Stimulated activated CD4-positive, alpha-beta T cell treated with anti-CD3 and anti-CD28 coated beads, Interleukin-12 subunit alpha, Interleukin-12 subunit beta, amount 100 ng/mL, for 24 hours (primary cell): ENCODE measurements at places on chromosomes 12 and 14.
A peak's percentile ranks its signal among the peaks of the same experiment; 100 is the strongest.

- no peak for DNase-seq
Observed at GRCh38 chr14:77110286-77110685, 12.2 kb downstream of the CIPC start.

GRCh38 chr14:61444215-61444768 is 122.9 kb downstream of the PRKCH start:
- peak; percentile 56 for DNase-seq

- DNase-seq, result no peak
Observed at GRCh38 chr14:75063013-75063412, 811 bp downstream of the ACYP1 start.

DNA sequence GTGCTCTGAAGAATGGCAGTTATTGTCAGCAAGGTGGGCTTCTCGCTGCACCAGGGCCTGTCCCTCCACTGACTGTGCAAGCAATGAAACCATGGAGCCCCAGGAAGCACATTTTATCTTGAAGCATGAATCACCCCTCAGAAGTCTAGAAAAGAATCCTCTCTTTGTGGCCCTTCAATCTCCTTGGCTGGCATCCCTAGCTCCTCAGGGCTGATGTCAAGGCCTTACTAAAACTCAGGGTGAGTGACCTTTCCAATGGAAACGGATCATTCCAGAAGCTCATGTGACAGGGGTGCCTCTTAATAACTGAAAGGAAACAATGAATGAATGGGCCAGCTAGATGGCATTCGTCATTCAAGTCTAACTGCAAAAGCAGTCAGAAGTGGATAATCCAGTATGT is 22.3 kb upstream of the PLEKHH1 start:
- no peak for DNase-seq

DNA sequence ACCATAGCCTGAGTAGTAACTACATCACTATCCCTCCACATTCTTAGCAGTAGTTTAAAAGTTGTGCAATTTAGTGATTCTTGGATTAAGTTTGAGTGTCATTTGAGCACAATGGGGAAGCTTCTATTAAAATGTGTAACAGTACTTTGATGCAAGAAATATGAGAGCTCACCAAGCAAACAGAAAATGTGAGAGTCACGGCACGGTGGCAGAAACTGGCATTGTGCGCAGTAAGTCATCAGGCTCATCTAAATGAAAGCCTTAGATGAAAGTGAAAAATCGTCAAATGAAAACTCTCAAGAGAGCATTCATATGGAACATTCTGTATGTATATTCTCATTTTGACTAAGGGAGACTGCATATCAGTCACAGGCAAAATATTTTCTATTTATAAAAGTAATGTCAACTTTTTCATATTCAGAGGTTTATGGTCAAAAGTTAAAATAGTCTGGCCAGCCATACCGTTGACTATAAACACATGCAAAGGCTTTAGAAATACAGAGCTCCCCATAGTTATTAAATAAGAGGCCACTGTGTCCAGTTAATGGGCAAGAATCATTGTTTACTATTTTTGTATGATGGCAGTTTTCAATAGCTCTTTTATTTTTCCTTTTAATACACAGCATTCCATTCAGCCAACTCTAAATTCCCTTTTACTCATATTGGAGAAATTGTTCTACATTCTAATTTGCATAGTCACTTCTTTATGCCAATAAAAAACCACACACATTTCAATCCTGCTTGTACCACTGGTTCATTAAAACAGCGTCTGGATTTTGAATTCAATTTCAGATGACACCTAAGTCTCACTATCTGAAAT is 167.9 kb downstream of the PRKD1 start:
- DNase-seq, result no peak

DNA sequence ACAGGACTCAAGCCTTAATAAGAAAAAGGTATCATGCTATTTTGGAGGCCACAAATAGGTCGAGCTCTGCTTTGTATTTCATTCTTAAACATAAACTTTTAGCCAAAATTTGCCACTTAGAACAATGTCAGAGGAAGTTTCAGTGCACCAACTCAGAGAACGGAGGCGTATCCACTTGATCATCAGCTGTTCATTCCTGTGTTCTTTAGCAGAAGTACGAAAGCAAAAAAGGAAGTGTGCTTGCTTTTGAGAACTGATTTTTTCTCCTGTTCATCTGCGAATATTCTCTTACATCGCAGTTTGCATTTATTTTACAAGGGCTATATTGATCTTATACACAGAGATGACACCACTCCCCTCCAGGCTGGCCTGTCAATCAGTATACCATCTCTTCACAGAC is 188.6 kb upstream of the SOX5 start:
- DNase-seq, result no peak

DNA sequence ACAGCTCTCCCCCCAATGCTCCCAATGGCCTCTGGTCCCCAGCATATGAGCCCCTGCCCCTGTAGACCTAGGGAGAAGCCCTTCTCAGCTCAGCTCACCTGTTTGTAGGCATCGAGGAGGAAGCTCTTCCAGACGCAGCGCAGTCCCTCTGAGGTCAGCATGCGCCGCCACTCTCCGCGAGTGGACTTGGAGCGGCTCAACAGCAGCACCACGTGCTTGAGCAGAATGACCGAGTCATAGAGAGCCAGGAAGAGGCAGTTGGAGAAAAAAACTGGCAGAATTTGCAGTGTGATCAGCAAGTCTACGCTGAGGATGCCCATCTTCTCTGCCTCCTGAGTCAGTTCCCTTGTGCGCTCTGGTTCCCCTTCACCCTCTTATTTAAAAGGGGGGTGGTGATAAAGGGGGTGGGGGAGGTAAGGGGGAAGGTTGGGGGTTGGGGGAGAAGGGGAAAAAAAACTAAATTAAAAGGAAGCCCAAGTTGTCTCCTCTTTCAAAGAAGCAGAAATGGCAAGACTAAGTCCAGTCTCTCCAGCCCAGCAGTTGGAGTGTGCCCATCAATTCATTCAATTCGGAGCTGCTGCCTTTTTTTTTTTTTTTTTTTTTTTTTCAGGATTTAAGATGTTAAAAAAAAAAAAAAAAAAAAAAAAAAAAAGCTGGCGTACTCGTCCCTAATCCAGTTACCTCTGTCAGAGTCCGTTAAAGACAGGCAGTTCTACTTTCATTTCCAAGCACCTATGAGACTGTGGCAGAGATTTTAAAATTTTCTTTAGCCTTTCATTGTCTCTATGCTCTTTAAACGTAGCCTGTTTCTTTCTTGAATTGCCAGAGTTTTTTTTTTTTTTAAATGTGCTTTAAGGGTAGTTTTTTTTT is at the start of gene DIO2:
Gene DIO2 (minus strand): TSS at position 352 of the 870 bp plus-strand sequence. CDS start 32 bp downstream, at position 320.
- DNase-seq, result no peak

- no peak for DNase-seq
Observed at GRCh38 chr12:1947081-1947480, 28.6 kb upstream of the CACNA2D4 start.

- DNase-seq, result no peak
Observed at GRCh38 chr14:103711516-103712431, 3.5 kb downstream of the XRCC3 start.

DNA sequence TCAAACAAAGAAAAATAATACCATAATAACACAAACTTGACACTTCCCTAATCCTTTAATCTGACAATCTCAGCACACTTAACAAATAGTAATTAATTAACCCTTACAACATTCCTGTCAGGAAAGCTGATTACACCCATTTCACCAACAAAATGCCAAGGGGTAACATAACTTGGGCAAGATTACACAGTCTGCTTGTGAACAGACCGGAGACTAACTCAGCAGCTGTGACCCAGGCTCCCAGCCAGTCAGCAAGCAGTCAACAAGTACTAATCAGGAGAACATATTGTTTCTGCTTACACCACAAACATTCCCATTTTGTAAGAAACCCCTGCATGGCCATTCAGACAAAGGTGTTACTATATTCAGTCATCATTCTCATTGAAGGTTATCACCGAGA is 592.5 kb upstream of the FLRT2 start:
- DNase-seq, result no peak
